ENCODE measurements at places on chromosomes 3 and 15.
A peak's percentile ranks its signal among the peaks of the same experiment; 100 is the strongest.

- DNase-seq: no peak
Measured at GRCh38 chr3:27431116-27431515, 53.1 kb downstream of the SLC4A7 start.

DNA sequence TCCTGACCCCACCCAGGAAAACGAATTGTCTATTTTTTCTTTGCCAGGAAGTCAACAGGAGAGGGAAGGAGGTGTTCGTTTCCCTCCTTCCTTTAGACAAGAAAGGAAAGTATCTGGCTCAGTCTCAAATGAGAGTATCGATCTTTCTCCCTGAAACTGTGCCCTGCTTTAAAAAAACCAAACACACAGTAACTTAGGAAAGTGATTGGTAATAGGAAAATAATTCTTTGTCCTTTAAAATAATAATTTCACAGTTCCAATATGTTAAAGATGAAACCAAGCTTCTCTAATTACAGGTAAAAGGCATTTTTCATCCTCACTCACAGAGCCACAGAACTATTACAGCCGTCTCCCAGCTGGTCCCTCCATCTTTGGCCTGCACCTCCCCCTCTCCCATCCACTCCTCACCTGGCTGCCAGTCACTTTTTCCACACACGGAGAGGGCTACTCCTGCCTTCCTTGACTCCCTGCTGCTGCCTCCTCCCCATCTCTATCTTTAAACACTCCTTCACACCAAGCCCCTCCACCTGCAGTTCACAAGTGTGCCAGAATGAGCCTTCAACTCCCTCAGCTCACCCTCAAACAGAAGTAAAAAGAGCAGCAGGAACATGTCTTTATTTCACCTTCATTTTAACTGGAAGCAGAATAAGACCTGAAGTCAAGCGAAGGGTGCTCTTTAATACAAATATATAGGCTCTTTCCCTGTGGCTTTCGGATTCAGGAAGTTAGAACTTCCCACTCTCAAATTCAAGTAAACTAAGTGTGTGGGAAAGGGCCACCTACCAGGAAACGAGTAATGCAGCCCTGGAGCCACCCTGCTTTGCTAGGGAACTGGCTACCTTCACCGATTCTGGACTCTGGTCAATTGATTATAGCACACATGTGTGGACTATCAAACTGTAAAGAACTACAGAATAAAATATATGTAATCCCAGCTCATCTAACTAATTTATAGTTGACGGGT lies 116.4 kb downstream of the SENP2 start:
- no peak for DNase-seq

- DNase-seq: no peak
Measured at GRCh38 chr3:14730703-14731382, 55.9 kb downstream of the C3orf20 start.

- no peak for DNase-seq
Measured at GRCh38 chr3:196177567-196177966, 33.6 kb downstream of the ZDHHC19 start.

- DNase-seq: no peak
Measured at GRCh38 chr15:49495993-49496753, 73.1 kb downstream of the FGF7 start.

GRCh38 chr15:50143255-50143860 lies 24.3 kb upstream of the ATP8B4 start:
- no peak for DNase-seq

- no peak for DNase-seq
Measured at GRCh38 chr15:63276342-63277037, 915 bp upstream of the APH1B start.

DNA sequence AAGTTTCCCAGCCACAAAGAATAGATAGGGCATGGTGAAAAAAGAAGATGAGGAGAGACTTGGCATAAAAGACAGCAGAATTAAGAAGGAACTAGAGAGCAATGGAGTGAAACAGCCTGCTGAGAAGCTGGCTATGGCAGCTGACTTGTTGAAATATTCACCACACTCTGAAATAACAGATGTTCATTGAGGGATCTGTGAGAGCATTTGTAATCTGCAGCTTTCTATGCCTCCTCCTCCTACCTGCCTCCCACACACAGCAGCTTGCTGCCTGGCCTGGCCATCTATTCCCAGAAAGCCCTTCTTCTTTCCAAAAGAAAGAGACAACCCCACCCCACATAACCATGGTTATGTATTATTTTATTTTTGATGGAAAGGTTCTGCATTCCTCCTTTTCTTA lies 303.9 kb downstream of the GAP43 start:
- no peak for DNase-seq

GRCh38 chr3:52872245-52872644 lies 25.1 kb downstream of the STIMATE start:
- DNase-seq: no peak

DNA sequence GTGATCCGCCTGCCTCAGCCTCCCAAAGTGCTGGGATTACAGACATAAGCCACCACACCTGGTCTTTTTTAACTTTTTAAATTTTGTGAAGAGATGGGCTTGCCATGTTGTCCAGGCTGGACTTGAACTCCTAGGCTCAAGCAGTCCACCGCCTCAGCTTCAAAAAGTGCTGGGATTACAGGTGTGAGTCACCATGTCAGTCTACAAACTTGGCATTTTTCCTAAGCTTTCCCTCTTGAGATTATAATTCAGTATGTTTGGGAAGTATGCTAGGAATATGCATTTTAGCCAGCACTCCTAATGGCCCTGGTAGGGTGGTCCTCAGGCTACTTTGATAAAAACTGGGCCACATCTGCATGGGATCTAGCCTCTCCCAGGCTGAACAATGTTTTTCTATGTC lies 4.4 kb downstream of the WDR73 start:
- no peak for DNase-seq

GRCh38 chr3:133939463-133939835 lies 43.8 kb upstream of the RAB6B start:
- no peak for DNase-seq

GRCh38 chr15:40828447-40829036 lies at the start of gene PPP1R14D:
TSS of gene PPP1R14D (minus strand) at chr15:40828708. CDS start at chr15:40828641, 67 bp downstream.
- no peak for DNase-seq

GRCh38 chr3:100004931-100005330 lies 109.4 kb downstream of the FILIP1L start:
- DNase-seq: no peak

- DNase-seq: no peak
Measured at GRCh38 chr3:187041362-187042307, 97.7 kb downstream of the RPL39L start.

DNA sequence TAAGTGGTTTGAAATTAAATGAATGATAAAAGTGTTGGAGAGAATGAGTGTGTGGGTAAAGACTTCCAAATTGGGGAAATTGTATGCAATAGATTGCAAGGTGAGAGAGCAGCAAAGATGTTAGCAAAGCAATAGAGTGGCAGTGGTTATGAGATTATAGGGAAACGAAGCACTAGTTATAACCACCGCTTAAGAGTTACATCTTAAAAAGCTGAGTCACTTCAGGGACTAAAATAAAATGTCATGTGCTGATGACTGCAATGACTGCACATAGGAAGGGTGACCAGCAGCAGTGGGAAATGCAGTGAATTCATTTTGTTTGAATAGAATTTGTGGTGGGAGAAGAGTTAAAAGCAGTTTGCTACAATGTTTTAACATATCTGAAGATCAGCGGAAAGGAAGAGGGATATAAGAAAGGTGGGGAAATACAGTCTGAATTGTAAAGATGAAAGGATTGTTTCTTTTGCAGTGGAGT lies 127.3 kb downstream of the RAP2B start:
- DNase-seq: no peak

GRCh38 chr15:51307811-51308210 lies 30.6 kb downstream of the CYP19A1 start:
- no peak for DNase-seq

DNA sequence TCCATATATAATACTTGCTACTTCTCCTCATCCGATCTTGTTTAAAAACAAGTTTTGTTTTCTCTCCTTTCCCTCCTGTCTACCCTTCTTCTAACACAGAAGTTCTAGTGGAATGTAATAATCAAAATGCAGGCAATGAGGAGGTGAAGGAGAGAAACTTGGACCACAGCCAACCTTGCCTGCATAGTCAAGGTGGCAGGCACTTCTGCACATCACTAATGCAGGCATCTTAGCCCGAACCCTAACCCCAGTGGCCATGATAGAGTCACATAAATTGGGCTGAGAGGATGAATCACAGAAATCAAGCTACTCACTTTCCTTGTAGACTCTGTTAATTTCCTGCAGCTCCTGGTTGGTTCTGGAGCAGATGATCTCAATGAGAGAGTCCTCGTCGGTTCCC lies 41.0 kb downstream of the ANXA2 start:
- DNase-seq: no peak

GRCh38 chr15:40367686-40368611 lies 9.9 kb downstream of the DISP2 start:
- DNase-seq: peak; percentile 79

- DNase-seq: no peak
Measured at GRCh38 chr3:167829071-167829470, 93.5 kb downstream of the SERPINI1 start.

GRCh38 chr3:56253941-56254665 lies 214.2 kb downstream of the ERC2 start:
- DNase-seq: no peak

DNA sequence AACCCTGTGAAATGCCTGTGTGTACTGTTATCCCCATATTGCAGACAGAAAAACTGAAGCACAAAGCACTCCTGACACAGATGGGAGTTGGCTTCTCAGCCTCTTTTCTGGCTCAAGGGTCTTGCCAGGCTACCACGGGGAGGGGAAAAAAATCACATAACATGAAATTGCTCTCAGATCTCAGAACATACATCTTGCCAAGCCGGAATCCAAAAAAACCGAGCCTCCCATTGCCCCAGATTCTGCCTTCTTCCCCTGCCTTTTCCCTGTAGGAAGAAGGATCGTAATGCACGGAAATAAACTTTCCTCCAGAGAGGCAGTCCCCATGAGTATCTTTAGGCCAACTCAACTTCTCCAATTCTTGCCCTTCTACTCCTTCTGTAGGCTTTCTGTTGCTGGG lies 16.6 kb upstream of the MRPS22 start:
- no peak for DNase-seq

GRCh38 chr15:43943511-43943910 lies 116.7 kb downstream of the WDR76 start:
- DNase-seq: no peak

DNA sequence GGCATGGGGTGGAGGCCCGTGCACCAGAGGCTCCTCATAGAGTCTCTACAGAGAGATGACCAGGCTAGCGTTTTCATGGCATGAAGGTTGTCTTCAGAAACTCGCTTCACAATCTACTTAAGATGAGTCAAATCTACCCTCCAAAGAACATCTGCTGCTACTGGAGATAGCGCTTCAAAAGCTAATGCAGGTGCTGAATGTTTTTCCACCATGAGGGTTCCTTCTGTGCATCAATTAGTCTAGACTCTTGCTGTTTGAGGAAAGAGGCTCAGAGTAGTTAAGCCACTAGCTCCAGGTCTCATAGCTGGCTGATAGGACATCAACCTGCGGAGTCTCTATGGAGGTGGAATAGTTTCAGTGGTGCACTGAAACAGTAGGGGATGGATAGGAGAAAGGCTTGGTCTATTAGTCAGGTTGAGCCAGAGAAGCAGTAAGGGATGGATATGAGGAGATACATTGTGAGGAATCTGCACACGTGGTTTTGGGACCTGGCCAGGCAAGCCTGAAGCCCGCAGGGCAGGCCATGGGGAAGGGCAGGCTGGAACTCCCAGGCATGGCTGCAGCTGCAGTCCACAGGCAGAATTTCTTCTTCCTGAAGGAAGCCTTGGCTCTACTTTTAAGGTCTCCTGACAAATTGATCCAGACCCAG lies 117.5 kb downstream of the APBA2 start:
- DNase-seq: no peak

- no peak for DNase-seq
Measured at GRCh38 chr3:175716446-175716845, 857.3 kb downstream of the NAALADL2 start.

GRCh38 chr3:128392818-128393544 lies 73.7 kb downstream of the DNAJB8 start:
- DNase-seq: no peak

DNA sequence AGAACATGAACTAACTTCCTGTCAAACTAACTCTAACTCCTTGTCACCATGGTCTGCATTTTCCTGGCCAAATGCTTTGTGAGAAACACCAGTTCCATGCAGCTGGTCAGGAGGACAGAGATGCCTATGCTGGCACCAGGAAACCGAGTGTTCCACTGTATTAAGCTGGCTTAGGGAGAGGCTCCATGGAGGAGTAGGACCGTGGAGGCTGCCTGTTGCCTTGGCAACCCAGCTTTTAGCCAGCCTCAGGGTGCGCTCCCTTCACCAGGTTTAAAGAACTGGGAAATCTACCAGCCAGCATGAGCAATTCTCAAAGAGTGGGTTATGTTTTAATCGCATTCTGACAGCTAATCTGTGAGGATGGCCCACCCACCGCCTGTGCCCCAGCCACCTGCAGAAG lies 394.1 kb downstream of the OCA2 start:
- DNase-seq: no peak

DNA sequence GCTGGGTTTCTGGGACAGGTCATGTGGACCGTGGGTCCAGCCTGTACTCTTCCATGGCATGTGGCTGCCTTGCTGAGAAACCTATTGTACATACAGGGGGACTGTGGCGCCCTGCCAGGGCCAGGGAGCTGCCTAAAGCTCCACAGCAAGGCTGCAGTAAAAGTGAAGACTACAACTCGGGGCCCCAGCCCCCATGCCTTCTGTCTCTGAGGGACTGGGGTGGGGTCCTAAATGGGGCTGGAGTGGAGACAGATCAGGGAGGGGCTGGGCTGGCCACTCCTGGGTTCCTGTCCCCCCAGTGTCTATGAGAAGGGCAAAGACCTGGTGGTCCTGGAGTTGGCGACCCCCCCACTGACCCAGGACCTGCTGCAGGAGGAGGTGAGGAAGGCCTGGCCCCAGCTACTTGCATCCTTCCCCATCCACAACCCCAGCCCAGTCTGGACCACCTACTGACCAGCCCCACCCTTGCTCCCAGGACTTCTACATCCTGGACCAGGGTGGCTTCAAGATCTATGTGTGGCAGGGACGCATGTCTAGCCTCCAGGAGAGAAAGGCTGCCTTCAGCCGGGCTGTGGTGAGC lies 7.3 kb downstream of the VILL start:
- DNase-seq: no peak
